ENCODE measurements at places on chromosomes 16 and 17.

- no peak for DNase-seq
Observed at GRCh38 chr17:41653892-41654677, 29.7 kb upstream of the KRT17 start.

DNA sequence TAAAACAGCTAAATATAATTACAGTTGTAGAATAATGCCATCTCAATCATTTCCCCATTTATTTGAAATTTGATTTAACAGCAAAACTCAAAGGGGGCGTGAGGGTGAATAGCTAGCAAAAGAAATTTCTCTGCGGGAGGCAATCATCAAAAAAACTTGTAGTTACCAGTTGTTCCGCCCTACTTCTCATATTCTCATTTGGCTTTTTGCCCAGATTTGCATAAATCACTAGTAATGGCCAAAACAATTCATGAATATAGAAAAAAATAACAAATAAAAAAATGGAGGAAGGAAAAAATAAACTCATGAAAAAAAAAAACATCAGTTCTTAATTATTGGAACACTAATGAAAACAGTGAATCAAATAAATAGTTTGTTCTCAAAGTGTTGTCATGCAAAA lies 722.6 kb upstream of the KIF2B start:
- DNase-seq: no peak

DNA sequence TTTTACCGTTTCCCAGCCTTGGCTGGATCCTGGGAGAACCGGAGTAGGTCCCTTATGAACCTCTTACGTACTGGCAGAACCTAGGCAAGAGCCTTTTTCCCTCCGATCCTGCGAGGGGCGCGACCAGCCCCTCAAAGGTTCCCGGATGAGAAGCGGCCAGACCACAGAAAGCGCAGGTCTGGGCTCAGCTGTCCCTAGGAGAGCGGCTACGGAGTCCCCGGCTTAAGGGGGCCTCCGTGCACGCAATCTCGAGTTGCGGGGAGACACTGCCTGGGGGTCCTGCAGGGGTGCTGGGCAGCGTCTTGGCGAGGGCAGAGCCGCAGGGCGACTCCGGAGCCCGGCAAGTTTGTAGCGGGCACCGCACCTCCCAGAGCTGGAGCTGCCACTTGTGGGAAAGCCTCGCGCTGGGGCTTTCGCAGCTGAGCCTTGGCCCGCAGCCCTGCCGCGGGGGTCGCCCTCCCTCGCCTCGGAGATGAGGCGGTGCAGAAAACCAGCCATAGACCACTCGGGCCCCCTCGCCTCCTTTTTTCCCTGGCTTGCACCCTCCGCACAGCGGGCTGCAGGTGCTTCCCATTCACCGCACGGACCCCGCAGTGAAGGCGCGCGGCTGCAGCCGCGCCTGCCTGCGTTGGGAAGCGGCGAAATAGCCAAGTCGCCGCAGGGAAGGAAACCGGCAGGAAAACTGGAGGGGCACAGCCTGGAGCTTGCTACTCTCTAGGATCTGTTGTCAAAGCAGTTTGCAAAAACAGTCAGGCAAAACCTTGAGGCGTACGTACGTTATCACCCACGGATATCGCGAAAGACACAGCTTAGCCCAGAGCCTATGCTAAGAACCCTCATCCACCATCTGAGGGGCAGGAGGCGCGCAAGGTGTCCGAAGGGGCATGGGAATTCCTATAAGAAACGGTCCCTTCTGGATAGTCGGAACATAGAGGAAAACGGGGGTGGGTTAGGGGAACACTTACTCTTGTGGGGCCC lies 834 bp downstream of the CDH8 start:
- no peak for DNase-seq

DNA sequence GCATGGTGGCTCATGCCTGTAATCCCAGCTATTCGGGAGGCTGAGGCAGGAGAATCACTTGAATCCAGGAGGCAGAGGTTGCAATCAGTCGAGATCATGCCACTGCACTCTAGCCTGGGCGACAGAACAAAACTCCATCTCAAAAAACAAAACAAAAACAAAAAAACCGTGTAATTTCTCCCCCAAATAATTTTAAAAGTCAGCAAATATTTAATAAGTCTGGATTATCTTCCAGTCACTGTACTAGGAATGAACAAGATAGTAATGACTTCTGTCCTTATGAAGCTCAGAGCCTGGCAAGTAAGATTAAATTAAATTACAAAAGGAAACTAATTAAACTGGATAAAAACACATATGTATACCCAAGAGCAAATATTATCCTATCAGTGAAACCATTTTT lies 113.5 kb downstream of the DNAH3 start:
- no peak for DNase-seq

DNA sequence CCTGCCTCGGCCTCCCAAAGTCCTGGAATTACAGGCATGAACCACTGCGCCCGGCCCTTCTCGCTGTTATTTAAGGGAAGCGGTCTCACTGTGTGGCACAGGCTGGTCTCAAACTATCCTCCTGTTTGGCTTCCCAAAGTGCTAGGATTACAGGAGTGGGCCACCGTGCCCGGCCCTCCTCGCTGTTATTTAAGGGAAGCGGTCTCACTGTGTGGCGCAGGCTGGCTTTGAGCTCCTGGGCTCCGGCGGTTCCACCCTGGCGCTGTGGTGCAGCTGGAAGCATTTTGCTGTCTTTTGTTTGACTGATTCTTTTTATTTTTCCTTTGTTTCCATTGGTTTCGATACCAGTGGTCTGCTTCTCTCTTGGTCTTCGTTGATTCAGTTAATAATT lies 40.7 kb downstream of the FOXK2 start:
- DNase-seq: no peak

- no peak for DNase-seq
Observed at GRCh38 chr17:41153856-41154255, 4.2 kb upstream of the KRTAP4-5 start.

DNA sequence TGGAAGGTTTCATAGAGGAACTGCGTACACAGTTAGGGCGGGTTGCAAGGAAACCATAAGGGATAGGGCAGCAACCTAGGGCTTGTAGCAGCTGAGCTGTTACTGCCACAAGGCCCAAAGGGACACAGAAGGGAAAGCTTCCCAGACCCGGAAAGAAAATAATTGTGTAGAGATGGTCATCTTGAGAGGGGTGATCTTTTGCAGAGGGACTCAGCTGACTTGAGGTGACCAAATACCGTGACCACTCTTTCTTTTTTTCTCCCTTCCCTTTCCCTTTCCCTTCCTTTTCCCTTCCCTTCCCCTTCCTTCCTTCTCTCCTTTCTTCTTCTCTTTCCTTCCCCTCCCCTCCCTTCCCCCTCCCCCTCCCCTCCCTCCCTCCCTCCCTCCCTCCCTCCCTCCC lies 8.5 kb upstream of the CREBBP start:
- no peak for DNase-seq

- no peak for DNase-seq
Observed at GRCh38 chr16:48524348-48525200, 85.4 kb downstream of the N4BP1 start.

GRCh38 chr17:68321556-68321954 lies 30.3 kb downstream of the ARSG start:
- no peak for DNase-seq

DNA sequence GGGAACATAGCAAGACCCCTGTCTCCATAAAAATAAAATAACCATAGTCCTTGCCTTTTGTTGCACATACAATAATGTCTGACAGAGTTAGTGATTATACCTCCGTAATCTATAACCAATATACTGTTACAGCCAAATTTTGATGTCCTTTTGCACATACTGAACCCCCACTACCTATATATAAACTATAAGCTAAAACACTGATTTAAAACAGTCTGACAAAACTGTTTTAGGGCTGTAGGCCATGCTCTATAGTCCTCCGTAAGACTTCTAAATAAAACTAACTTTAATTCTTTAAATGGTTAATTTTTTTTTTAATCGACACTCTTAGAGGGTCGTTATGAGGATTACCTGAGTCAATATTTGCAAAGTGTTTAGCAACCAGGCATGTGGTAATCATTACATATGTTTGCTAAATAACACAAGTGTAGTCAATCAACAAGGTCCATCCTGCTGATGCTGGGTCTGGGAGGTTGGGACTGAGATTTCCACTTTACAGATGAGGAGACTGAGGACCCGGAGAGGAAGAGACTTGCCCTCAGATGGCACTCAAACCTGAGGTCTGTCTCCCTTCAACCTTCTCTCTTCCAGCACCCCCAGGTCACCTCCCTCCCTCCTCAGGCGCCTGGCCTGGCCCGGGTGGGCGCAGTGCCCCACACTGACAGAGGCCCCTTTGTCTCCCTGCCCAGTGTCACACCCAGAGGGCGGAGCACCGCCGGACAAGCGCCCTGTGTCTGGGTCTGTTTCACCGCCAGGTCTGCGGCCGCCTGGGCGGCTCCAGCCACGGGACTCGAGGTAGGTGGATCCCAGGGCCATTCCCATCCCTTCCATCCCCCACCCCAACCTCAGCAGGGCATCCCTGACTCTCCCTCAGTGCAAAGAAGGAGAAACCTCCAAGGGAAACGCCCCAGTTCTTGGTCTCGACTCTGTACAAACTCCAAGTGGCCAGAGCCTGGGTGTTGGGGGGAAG lies 10.3 kb downstream of the ZNF385C start:
- DNase-seq: no peak

DNA sequence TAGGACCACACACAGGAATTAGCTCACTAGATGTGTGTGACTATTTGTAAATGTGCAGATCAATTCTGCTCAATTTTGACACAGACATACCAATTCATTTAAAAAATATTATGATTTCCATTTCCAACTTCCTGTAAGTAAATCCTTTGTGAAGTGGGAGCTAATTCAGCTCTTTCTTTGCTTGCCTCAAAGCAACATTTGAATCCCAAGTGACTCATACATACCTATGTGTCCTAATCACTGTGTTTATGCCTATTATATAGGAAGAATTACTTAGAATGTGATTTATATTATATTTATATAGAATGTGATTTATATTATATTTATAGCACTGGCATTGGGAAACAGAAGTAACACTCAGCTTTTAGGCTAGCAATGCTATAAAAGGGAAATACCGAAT lies 195.9 kb upstream of the C17orf78 start:
- no peak for DNase-seq

- DNase-seq: no peak
Observed at GRCh38 chr16:56669840-56670619, 416 bp downstream of the MT1H start.

- no peak for DNase-seq
Observed at GRCh38 chr16:52487849-52488457, 59.0 kb downstream of the TOX3 start.

DNA sequence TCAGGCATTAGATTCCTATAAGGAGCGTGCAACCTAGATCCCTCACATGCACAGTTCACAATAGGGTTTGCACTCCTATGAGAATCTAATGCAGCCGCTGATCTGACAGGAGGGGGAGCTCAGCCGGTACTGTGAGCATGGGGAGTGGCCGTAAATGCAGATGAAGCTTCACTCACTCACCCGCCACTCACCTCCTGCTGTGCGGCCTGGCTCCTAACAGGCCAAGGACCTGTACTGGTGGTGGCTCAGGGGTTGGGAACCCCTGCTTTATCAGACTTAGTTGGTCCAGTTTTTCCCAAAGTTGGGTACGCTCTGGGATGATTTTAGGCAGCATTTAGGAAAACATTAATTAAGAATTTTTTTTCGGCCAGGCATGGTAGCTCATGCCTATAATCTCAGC lies 103.8 kb downstream of the MARF1 start:
- DNase-seq: peak; percentile 75

- no peak for DNase-seq
Observed at GRCh38 chr17:1123921-1124715, 55.7 kb downstream of the ABR start.

DNA sequence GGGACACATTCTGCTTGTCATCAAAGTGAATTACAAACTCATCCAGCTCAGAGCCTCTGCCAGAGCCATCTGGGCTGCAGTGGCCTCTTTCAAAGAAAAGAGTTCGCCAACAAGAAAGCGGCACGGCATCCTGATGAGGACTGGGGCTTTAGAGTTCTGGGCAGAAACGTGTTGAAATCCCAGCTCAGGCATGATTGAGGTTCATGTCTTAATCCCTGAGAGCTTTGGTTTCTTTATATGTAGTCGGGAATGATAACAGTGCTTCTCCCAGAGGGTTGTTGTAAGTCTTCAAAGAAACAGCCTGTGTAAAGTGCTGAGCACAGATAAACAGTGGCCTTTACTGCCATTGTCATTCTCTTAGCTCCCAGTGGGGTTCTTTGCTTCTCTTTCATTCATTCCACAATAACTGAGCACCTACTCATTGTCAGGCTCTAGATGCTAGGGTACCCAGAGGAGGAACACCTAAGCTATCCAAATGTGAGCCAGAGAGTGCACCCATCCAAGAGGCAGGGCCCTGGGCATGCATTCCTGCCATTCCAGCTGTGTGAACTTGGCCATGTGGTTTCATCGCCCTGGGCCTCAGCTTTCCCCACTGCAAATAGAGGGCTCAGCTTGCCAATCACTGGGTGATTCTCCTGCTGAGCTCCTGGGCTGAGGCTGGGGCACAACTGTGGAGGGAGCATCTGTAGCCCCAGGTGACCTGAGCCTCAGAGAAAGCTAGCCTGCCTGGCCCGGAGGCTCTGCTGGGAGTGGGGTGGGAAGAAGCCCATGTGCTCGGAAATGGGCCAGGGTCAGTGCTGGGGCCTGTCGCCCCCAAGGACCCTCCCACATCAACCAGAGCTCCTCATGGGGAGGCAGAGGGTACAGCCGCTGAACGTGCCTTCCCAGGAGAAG lies 38.3 kb upstream of the CRHR1 start:
- no peak for DNase-seq

GRCh38 chr17:74165797-74166365 lies 37.6 kb upstream of the RPL38 start:
- no peak for DNase-seq

GRCh38 chr17:41428591-41429291 lies 4.4 kb upstream of the KRT37 start:
- no peak for DNase-seq

DNA sequence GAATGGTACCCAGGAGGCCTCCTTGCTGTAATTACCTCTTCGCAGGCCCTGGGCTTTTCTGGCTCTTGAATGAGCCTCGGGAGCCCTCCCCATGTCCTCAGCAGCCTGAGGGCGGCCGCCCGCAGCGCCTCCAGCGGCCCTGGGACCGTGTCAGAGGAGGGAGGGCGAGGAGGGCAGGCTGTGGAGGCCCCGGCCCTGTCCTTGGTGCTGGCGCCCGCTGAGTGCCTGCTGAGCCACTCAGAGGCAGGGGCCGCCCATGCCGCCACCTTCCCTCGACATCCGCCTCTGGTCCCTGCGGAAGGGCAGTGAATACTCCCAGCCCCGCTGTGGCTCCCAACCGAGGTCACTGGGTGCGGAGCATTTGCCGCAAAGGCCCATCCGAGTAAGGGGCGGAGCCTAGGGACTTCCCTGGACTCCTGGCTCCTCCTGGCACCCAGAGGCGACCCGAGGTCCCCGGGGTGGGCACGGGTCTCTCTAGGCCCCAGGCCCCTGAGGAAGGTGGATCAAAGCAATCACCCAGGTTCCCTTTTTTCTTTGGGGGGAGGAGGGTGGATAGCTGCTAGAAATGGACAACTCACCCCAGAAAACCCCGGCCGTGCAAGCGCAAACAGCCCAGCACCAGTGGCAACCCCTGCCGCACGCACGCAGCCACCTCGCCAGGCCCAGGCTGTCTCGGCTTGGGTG lies 2.8 kb downstream of the RBFOX3 start:
- DNase-seq: no peak

- DNase-seq: no peak
Observed at GRCh38 chr17:64426596-64426995, 22.3 kb upstream of the MILR1 start.

GRCh38 chr16:53933407-53933806 lies 229.5 kb downstream of the FTO start:
- DNase-seq: no peak
